GM23338 (cell line): ENCODE measurements at places on chromosomes 13 and 19. TPM values are rescaled to one million over a fixed set of nuclear protein-coding genes. Genes with fewer than 3 reads are reported as not detected.

LILRB3 gene
- not detected in 2 replicates for total RNA-seq

ALOX5AP gene
- not detected in 2 replicates for total RNA-seq

- no peak overlapping the region for H3K27ac ChIP-seq
- DNase-seq, result no peak
- H3K36me3 ChIP-seq, result peaks cover 38% of the 10 kb centered on the region
Measured at GRCh38 chr19:1429750-1430149, 8.4 kb upstream of the RPS15 start.

DNA sequence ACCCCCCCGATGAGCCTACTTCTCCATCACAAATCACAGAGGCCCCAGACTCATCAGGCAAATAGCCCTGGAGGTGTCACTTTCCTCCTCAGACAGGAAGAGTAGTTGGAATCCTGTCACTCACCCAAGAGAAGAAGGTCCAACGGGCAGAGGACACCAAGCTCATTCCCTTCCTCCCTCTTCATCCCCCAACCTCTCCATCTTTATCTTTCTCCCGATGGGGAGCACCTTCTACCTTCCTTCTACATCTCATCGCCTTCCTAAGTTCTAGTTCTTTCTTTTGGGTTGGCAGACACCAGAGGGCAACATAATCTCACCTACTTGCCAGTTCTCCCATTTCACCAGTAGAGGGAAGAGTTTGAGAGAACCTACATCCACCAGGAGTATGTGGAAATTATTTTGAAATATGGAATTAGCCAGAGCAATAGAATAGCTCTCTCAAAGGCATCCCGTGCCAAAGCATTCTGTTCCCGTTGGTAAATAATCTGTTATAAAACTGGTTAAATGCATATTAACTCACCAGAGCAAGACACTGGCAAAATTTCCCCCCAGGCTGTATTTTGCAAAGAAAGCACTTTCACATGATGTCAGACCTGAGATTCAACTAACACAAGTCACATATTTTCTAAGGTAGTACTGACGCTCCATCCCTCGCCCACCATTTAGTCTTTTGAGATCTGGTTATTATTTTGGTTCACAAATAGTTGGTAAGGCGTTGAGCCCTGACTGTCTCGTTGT, 55.0 kb downstream of the ZIC5 start:
- peaks cover 14% of the 10 kb centered on the region for H3K4me1 ChIP-seq
- no peak overlapping the region for H3K4me3 ChIP-seq
- no peaks in the 10 kb centered on the region for H3K36me3 ChIP-seq
- no peaks in the 10 kb centered on the region for H3K27me3 ChIP-seq
- no peak overlapping the region for H3K27ac ChIP-seq

DNA sequence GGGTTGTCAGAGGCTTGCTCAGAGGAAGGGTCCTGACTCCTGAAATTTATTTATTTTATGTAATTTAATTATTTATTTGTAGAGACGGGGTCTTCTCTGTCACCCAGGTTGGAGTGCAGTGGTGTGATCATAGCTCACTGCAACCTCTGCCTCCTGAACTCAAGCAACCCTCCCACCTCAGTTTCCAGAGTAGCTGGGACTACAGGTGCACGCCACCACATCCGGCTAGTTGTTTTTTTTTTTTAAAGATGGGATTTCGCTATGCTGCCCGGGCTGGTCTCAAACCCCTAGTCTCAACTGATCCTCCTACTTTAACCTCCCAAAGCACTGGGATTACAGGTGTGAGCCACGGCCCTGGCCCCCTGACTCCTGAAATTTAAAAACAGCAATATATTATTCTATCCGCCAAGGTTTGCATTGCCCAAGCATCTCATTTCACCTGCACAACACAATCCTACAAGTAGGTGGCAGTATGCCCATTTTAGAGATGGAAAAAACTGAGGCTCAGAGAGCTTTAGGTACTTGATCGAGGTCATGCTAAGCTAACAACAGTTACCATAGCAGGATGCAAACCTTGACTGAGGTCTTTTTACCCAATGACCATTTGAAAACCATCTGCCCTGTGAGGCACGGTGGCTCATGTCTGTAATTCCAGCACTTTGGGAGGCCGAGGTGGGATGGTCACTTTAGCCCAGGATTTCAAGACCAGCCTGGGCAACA, 18.1 kb downstream of the ARHGEF18 start:
- H3K4me1 ChIP-seq, result no peaks in the 10 kb centered on the region
- no peak overlapping the region for H3K4me3 ChIP-seq
- no peaks in the 10 kb centered on the region for H3K36me3 ChIP-seq

DNA sequence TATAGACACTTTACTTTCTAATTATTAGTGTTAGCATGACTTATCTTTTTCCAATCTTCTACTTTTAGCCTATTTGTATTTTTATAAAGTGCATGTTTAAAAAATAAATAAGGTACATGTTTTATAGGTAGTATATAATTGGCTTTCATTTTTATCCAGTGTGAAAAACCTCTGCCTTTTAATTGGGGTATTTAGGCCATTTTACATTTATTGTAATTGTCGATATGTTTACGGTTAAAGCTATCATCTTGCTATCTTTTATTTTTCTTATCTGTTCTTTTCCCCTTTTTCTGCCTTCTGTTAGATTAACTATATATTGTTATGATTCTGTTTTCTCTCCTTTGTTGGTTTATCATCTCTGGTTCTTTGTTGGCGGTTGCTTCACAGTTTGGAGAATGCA, 9.1 kb downstream of the PROZ start:
- no peaks in the 10 kb centered on the region for H3K27me3 ChIP-seq
- H3K27ac ChIP-seq, result no peak overlapping the region
- H3K4me1 ChIP-seq, result no peaks in the 10 kb centered on the region
- H3K4me3 ChIP-seq, result no peak overlapping the region

GRCh38 chr19:55345101-55345817, 5.6 kb downstream of the KMT5C start:
- no peak for DNase-seq
- H3K36me3 ChIP-seq, result no peaks in the 10 kb centered on the region; the same call in 1 of the 2 replicates
- no peak overlapping the region for H3K27ac ChIP-seq

DNA sequence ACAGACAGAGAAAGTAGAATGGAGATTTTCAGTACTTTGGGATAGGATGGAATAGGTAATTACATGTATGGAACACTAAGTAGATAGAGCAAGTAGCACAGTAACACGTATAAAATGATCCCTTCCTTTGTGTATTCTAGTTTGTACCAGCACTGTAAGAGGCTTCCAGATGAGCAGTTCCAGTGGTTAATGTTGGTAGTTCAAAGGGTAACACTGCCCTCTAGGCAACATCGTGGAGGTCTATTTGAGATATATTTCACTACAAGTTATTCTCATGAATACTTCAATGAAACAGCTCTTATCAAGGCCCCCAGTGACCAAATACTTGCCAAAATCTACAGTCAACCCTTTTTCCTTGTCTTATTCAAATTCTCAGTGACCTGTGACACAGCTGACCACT, 13.5 kb upstream of the ZNF563 start:
- peaks cover 30% of the 10 kb centered on the region for H3K36me3 ChIP-seq
- no peak overlapping the region for H3K27ac ChIP-seq
- peak; percentile 3 for DNase-seq
- H3K4me1 ChIP-seq, result no peaks in the 10 kb centered on the region
- H3K4me3 ChIP-seq, result no peak overlapping the region
